Stimulated activated naive B cell treated with anti-CD40 and anti-IgM and Interleukin-4, amounts not matched to agents 10 μg/mL and 1 μg/mL and 100 μg/mL, for 72 hours (primary cell): ENCODE measurements at places on chromosomes 5 and 9.

- no peak for DNase-seq
These were observed 586.7 kb downstream of the HINT1 start for GRCh38 chr5:130578354-130578753.

GRCh38 chr9:28134446-28134976, 561.2 kb upstream of the C9orf72 start:
- DNase-seq = no peak

DNA sequence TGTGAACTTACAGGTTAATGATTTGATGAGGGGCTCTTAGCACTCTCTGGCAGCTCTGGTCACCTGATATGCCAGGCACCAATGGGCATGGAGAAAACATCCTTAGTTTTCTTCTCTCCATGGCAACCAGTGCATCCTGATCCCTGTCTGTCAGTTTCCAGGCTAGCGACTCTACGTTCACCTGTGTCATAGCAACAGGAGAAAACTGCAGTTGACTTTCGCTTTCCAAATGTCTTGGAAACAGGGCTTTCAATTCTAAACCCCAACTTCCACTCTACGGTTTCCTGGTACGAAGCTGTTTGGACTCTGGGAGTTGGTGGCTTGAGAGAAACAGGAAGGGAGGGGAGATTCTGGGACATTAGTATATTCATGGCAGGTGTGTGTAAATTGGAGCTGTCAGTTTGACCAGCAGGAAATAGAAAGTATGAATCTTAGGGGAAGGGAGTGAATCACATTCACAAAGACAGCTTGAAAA, 74.4 kb downstream of the SLC28A3 start:
- no peak for DNase-seq

DNA sequence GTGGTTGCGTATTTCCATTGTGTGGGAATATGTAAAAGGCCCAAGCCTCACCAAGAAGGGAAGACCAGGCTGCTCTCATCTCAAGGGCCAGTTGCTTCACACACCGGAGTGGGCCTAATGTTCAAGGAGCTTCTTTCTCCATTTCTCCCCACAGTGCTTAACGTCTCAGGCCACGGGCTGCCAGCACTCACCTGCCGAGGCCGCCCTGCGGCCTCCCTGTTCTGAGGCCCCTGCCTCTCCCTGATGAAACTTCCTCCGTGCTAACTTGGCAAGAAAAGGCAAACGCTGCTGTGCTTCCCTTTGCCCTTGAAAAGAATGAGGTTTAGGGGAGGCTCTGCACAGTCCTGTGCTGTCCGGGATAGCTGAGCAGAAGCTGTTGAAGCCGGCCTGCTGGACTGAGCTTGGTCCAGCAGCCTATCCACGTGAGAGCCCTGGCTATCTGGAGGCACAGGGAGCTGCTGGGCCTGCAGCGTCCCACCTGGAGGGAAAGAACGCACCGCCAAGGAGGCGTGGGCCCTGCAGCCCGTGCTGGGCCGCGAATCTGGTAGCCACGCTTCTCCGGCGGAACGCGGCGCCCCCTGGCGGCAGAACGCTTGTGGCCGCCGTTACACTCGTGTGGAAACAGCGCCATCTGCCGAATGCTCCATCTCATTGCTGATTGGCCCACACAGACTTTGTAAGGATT, 73.5 kb upstream of the PRSS3 start:
- peak; percentile 71 for DNase-seq
